ENCODE measurements at places on chromosomes 5 and 9.

DNA sequence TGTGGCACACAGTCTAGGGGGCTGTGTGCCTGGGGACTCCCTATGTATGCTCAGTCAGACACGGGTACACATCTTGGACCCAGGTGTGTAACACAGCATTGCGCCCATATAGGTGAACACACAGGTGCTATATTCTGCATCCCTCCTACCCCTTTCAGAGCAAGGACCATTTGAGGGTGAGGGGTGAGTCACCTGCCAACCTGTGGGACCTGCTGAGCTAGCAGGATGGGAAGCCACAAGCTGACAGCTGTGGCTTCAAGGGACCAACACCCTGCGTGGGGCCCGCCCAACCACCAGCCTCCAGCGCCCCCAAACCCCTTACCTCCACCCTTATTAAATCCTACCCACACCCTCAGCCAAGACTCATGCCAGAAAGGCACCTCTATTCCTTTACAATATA is 14.6 kb upstream of the AQP7 start:
- no peak for DNase-seq

DNA sequence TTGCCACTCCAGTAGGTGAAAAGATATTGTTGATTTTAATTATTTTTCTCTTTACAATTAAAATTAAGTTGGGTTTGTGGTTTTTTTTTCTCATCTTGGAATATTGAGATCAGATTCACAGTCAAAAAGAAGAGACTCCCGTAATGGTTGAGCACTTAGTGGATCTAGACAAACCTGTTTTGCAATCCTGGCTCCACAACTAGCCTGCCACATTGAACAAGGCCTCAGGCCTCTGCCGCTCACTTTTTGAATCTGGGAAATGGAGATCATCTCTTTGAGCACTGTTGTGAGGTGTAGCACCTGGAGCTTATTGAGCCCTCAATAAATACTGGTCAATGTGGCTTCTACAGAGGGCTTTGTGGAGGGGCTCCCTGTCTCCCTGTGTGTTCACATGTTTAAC is 37.1 kb upstream of the RARS1 start:
- DNase-seq: no peak

DNA sequence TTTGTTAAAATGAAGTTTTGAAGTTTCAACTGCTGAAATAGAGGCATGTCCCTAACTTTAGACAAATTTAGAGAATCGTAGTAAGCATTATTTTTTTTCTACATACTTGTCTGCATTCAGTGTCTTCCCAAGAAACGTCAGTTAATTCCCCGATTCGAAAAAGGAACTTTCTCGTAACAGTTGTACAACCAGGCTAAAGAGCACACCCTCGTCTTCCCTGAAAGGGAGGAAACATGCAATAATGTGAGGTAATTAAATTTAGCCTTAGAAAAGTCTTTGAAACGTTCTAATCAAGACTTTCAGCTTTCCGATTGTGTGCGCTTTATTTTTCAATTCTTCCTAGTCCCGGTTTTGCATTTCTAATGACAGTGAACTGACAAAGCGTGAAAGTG is 374 bp upstream of the SLC1A3 start:
- DNase-seq: no peak

DNA sequence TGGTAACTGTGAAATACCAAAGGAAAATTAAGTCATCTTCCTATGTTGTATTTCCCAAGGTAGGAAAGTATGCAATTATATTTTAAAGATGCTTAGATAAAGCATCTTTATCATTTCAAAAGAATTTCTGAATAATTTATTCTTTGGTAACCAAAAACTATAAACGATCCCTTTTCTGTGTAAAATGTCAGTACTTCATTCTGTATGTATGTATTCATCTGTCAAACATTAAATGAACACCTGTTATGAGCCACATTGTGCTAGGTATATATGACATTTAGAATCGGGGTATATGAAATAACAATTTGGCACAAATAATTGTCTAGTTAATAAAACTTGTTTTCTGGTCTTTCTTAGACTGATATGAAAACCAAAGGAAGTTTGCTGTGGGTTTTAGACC is 89.4 kb upstream of the DHFR start:
- DNase-seq: no peak

- no peak for DNase-seq
Measured at GRCh38 chr5:155624597-155625241, 611.2 kb downstream of the KIF4B start.

DNA sequence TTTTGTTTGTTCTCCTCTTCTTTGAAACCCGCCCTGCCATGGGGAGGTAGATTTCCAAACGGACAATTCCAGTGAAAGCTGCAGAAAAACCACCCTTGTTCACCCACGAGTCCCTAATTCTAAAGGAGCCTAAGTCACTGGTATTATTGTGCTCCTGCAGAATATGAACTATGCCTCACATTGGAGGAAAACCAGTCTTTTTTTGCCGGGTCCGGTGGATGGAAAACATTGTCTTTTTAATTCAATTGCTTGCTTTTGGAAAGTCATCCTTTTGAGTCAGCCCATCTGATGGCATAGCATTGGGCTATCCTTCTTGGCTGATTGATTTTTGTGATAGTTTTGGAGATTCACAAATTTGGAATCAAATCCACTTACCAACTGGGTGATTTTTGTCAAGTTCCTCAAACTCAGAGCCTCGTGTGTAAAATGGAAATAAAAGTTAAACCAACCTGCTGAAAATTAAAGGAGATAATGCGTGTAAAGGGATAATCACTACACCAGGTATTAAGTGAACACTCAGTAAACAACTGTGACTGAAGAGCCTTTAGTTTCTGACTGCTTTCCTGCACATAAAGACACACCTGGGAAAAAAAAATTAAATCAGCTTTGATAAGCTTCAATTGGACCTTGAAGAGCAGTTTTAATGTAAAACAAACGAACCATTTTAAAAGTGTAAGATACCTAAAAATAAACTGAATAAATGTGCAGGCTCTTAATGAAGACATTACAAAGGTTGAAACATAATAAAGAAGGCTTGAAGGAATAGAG is 780 bp upstream of the CCNJL start:
- DNase-seq: no peak

DNA sequence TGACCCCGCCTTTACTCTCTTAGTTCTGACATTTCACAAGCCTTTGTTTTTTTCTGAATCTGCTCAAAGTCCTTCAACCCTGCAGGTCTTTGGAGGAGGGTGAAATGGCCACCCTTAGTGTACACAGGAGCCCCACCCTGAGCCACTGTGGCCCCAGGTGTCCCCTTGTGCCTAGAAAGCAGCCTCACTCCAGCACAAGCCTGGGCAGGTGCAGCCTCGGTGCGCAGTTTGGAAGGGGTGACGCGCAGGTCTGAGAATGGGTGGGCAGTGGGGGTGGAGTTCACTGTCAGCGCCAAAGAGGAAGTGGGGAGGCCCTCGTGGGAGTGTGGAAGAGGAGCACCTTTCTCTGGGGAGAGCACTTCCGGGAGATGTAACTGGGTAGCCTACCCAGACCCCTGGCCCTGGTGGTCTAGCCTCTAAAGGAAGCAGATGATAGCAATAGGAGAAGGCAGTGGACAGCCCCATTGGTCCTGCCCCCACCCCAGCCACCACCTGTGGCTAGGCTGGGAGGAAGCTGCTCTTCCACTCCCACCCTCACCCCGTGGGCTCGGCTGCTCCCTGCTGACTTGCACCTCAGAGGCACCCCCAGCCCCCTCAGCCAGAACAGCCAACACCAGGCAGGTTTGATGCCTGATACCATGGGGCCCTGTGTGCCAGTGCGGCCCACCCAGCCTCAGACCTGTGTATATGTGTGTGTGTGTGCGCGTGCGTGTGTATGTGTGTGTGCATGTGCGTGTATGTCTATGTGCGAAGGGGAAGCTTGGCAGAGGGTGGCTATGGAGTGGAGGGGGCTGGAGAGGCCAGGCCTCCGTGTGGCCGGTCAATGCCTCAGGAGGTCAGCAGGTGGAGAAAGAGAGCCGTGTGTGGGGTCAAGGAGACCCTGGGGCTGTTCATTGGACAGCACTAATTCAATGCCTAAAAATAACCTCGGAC is 16.8 kb upstream of the DAB2IP start:
- DNase-seq: peak; percentile 56

- DNase-seq: no peak
Measured at GRCh38 chr9:13388157-13388556, 108.7 kb upstream of the MPDZ start.

- DNase-seq: no peak
Measured at GRCh38 chr9:90508940-90509339, 133.7 kb downstream of the DIRAS2 start.

DNA sequence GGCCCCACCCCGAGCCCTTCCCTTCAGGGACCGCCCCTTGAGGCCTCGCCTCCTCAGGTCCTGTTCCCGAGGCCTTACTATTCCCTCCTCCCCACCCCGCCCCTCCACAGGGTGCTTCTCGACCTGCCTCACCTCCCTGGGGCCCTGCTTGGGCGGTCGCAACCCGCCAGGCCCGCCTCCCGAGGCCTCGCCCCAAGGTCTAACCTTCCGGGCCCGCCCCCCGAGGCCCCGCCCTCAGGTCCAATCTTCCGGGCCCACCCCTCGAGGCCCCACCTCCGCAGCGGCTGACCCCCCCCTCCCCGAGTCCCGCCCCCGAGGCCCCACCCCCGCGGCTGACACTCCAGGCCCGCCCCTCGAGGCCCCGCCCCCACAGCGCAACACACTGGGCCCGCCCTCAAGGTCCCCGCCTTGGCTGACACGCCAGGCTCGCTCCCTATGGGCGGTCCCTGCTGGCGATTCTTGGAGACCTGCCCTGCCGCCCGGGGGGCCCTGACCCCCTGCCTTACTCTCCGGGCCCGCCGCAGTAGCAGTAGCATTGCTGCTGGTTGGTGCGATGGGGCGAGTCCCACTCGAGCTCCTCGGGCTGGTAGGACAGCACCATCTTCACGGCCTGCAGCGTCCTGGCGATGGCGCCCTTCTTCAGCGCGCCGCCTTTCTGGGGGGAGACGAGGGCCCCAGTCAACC is 8.2 kb downstream of the PHF19 start:
- peak; percentile 99 for DNase-seq

DNA sequence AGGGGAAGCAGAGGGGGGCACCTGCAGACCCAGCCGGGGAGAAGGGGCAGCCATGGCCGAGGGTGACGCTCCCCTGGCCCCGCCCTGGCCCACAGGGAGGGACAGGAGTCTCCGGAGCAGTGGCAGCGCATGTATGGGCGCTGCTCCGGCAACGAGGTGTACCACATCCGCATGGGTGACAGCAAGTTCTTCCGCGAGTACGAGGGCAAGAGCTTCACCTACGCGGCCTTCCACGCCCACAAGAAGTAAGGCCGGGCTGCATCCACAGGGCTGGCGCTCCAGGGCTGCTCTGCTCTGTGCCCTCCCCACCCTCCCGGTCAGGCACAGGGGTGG is 68.2 kb downstream of the KCNT1 start:
- DNase-seq: no peak

GRCh38 chr5:1480217-1480616 is 35.0 kb upstream of the SLC6A3 start:
- no peak for DNase-seq

GRCh38 chr9:114310471-114311450 is 12.1 kb upstream of the ORM1 start:
- DNase-seq: no peak

DNA sequence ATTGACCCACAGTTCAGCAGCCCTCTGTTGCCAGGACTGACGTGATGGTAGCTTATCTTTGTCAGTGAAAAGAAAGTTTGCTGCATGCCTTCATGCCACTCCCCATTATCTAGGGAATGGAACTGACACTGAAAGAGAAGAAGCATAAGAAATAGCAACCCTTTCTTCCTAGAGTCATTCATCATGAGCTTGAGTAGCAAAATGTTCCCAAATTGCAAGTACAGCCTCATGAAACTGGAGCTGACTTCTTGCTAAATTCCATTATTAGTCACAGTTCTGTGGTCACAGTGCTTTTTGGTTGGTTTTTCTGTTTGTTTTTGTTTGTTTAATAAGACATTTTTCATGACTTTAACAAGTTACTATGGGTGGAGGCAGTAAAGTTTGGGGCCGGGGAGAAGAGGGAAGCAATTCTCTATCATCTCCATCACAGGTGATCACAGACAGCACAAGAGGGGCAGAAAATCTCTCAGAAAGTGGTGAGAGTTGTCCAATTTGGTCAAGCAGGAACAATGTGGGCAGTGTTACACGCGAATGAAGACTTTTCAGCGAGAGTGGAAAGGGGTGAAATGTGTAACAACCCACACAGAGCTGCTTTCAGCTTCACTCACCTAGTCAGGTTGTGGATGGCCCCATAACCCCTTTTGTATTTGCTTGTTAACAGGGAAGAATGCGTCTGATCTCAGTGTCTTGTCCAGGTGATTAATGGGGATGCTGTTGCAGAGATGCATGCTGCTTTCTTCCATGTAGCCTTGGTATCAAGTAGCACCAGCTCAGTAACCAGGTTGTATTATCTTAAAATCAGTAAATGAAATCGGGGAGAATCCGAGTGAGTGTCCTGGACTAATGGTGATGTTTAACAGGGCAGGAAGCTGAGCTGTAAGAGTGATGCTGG is 440.4 kb downstream of the DMRT2 start:
- DNase-seq: no peak

DNA sequence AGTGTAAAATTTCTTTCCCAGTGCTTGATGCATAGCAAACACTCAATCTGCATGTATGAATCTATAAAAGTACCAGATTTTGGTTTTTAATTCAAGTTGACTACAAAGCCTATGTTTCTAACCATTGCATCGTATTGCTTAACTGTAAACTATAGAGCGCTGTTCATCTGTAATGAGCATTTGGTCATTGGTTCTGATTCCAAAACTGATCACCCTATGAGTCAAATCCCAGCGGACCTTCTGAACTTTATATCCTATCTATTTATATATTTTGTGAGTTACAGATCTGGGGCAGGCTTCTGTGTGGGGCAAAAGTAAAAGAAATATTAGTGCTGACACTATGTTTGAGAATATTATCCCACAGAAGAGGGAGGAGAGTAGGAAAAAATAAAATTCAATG is 305.7 kb upstream of the TNC start:
- no peak for DNase-seq

- DNase-seq: no peak
Measured at GRCh38 chr5:60638300-60638699, 61.7 kb downstream of the DEPDC1B start.

DNA sequence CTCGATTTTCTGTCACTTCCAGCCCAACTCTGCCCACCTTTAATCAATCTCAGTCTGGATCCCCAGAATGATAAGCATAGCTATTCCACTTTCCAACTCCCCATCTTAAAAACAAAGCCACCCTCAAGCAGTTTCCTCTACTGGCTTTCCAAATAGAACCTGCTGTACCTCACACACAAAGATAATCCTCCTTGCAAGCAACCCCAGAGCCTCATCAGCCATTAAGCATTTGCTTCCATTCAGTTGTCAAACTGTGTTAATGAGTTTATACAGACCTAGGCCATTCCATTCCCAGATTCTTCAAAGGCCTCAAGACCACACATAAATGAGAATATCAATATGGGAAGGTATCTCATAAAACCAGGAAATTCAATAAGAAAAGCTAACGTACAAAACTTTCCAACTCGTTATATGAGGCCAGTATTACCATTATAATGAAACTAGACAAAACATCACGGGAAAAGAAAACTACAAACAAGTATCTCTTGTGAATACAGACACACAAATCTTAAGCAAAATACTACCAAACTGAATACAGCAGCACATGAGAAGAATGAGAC is 86.8 kb downstream of the DROSHA start:
- no peak for DNase-seq

DNA sequence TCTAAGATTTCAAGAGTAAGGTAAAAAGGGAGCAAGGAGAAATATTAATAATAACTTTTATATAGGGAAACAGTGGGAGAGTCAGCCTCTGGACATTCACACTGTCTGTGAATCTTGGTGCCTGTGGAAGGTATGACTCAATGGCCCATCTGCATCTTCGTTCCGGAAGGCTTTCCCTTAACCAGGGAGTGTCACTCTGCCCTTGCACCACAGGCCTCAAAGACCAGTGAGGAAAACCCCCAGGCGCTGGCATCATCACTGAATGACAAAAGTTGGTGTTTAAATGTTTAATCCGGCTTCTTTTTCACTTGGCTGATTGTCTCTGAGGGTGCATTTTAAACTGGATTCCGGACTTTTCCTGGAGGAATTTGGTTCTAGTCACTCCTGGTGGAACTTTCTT is 522.4 kb upstream of the TLE4 start:
- DNase-seq: no peak

Measured in hematopoietic multipotent progenitor cell treated with erythropoietin and hydrocortisone succinate and interleukin-3 and kit ligand, for 4 days (in vitro differentiated cells).